ENCODE measurements at places on chromosomes 1 and 21.

GRCh38 chr1:16122916-16123315, 33.0 kb downstream of the EPHA2 start:
- no peak for DNase-seq

DNA sequence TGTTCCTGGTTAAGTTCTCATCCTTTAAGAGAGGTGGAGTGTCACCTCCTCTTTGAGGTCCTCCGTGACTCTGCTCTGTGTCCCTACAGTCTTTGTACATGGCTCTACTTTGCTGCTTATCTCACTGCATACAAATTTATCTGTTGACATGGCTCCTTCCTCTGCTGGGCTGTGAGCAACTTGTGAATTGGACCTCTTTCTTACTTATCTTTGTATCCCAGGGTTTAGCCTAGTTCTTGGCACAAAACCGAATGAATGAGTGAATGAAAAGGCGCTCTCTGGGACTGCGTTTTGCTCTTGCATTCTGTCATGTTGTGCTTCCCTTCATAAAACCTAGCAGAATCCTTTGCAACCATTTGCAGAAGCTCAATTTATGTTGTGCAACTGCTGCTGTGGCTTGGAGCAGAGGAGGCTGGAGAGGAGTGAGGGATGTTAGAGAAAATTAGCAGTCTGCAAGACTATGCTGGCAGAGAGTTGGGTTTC, 12.4 kb downstream of the SLC26A9 start:
- no peak for DNase-seq

DNA sequence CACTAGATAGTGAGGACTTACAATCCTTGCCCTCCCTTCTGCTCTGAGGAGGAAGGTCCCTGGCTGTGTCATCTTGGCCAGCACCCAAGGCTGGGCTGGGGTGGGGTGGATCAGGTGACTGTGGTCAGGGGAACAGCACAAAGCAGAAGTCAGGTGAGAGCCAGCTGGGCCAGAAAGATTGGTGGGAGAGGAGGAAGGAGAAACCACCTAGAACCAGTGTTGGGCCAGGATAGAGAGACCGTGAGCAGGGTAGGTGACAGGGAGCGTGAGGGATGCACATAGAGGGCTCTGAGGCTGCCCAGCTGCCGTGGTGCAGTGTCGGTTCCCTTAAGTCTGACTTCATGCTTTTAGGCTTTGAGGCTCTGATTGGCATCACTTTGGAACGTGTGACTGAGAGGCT, 22.7 kb downstream of the NCF2 start:
- DNase-seq = no peak

DNA sequence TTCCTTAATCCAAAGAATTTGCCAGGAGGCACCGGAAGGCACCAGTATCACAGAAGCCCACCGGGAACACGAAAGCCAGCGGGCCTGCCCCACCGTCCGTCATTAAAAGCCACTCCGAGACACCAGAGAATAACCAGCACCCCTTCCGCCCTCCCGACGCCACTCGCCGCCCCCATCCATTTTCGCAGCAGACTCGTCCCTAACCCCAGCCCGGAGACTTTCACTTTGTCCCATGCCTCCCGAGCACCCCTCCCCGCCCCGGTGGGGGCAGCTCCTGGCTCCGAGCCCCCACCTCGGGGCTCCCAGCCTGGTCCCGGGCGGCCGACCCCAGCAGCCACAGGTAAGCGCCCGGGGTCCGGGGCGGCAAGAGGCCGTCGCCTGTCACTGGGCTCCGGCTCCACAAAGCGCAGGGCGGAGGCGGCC, 105.4 kb downstream of the SLC45A1 start:
- DNase-seq = peak; percentile 39

DNA sequence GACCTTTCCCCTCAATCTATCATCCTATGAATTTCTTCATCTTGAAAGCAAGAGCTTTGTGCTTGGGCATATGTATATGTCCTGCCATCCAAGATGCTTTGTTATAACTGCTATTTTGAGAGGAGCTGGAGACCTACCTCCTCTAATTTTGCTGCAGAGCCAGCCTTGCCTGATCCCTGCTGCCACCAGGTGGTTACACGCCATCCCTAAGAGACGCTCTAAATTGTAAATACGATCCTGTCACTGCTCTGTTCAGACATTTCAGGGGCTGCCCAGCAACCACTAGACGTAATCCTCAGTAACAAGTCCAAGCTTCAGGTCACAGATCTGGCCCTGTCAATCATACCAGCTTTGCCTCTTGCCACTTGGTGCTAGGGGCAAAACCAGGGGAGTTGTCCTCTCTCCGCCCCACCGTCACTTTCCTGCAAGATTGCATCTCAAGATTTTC, 32.9 kb downstream of the GPA33 start:
- DNase-seq = no peak

DNA sequence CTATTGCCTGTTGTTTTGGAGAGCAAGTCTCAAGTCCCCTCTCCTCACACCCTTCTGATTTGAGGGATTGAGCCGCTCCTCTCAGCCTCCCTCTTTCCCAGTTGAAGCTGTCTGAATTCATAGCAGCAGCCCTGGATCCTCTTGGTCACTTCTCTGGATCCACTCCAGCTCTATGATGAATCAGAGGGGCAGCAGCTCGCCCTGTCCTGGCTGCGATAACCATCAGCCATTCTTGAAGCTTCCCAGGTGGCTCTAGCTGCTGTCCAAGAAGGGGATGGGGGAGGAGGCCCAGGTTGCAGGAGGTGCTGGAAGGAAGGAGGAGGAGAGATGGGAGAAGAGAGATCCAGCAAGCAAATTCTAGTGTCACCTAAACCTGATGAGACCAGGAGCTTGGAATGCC, 31.3 kb downstream of the WNT4 start:
- DNase-seq = no peak

DNA sequence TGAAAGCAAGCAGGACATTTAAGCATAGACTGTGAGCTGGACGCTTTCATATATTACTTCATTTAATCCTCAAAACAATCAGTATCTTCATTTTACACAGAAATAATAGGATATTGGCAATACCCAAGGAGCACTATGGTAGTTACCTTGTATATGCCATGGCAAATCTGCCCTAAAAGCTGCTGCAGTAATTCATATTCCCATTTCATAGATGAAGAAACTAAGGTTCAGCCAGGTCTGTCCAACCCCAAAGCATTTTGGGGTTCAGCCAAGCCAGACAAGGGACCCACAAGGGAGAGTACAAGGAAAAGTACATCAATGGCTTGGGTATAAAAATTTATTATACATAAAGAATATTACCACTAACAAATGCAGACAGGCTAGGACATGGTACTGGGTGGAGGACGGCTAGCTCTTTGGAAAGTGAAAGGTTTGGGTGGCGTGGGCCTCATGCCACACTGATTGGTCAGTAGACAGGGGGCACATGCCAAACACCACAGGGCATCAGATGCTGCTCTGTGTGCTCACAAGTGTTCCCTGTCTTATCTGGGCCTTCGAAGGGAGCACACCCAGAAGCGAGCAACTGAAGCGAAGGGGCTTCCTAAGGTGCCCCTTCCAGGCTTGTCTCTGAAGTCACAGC, 23.9 kb upstream of the PTAFR start:
- DNase-seq = no peak

GRCh38 chr21:29647353-29647781, 292.4 kb downstream of the GRIK1 start:
- no peak for DNase-seq

DNA sequence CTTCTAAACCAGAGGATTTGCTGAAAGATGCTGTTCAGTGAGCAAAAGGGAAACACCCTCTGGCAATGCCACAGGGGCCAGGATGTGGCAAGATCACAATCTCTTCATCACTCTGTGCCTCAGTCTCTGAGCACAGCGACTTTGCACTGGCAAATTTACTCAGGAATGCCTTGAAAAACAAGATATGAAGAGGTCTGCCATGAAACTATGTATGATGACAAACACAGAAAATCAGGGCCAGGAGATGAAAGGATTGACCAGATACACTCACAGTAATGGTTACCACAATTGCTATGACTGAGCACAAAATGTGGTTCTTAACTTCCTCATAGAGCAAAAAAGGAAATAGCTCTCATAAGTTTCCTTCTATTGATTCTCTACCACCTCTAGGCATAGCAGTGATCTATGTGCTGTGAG, 5.8 kb downstream of the TTC13 start:
- no peak for DNase-seq
